ENCODE measurements at places on chromosomes 13 and 19.

DNA sequence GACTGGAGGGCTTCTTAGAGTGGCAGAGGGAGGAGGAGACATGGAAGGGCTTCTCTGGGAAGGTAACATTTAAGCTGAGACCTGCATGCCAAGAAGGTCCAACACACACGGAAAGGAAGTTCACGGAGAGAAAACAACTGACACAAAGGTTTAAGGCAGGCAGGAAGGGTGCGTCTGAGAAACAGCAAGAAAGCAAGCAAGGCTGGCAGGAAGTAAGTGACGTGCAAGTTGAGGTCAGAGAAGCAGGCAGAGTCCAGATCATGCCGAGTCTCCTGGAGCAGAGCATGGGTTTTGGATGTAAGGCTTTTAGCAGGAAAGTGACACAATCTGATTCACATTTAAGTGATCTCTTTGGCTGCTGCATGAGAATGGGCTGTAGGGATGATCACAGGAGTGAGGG lies 60.5 kb downstream of the ATP7B start:
- no peak for DNase-seq

DNA sequence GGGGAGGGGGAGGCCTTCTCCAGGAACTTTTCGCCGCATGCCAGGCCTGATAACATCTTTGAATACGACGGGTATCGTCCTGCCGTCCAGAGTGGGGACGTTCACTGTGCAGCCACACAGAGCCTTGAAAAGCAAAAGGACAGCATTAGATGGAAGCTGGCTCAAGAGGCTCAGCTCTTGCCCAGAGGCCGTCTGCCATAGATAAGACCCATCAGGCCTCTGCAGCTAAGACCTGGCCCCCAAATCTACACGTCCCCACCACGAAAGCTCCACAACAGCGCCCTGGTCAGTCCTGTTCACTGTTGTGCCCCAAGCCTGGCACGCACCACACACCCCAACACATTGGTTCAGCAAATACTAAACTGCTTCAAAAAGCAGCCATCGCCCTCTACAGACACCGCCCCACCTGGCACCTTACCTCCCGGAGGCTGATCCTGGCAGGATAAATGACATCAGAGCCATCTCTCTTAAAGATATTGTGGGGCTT lies 2.1 kb downstream of the DNAJB1 start:
- DNase-seq, result no peak

GRCh38 chr19:34963573-34964406 lies at the start of gene ZNF792:
ZNF792 (minus strand) TSS chr19:34964229; CDS start chr19:34963662, 567 bp downstream.
- DNase-seq, result peak; percentile 26

GRCh38 chr19:6533746-6534418 lies 3.1 kb downstream of the TNFSF9 start:
- DNase-seq, result no peak

- no peak for DNase-seq
Observed at GRCh38 chr13:92172191-92172590, 773.8 kb downstream of the GPC5 start.

DNA sequence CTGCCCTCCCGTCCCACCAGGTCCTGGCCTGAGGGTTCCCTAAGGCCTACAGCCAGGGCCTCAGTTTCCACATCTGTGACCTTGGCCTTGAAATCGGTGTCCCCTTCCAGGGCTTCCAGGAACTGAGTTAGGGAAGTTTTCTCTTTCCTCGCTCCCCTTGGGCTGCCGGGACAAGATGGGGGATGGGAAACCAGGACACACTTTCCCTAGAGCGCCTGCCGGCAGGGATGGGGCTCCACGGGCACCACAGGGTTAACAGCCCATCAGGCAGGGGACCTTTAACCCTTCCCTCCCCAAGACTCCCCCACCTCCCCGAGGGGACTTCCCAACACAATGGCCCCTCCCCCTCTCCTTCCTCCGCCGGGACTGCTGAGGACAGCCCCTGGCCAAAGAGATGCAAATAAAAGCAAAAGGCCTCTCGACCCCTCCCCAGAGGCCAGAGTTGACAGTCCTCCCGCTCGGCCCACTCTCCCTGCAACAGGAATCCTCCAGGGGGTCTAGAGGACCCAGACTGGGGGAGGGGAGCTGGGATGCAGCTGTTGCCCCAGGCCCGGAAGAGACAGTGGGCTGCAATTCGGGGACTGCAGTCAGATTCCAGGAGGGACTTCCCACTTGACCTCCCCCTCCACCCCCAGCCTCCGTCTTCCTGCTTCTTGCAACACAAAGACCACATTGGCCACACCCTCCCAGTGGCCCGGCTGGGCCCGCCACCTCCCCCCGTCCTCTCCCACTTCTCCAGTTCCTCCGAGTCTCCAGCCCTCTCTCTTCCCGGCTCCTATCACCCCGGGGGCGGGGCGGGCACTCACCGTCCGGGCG lies 3.4 kb downstream of the BBC3 start:
- no peak for DNase-seq

GRCh38 chr19:8515317-8515716 lies 1.4 kb upstream of the ZNF414 start:
- DNase-seq, result peak; percentile 29

- DNase-seq, result no peak
Observed at GRCh38 chr19:13804830-13805683, 9.8 kb downstream of the ZSWIM4 start.

DNA sequence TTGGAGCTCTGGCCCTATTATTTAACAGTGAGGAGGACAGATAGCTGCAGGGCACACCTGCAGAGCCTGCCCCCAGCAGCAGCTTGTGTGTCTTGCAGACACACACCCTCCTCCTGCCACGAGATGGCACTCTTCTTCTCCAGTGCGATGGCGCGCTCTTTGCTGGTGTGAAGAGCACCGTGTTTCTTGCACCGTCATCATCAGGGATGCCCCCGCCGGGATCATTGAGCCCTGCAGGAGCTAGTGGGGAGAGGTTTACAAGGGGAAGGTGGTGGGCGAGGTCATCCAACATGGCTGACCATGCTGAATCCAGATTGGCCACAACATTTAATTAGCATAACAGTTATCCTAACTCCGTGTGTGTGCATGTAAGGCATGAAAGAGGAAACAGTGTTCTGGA lies 105.6 kb downstream of the RAB20 start:
- no peak for DNase-seq

- DNase-seq, result no peak
Observed at GRCh38 chr13:37621811-37622361, 23.3 kb upstream of the POSTN start.

GRCh38 chr19:33997690-33998089 lies 174.6 kb upstream of the LSM14A start:
- no peak for DNase-seq

- DNase-seq, result no peak
Observed at GRCh38 chr19:45591004-45591637, 6.5 kb upstream of the OPA3 start.

DNA sequence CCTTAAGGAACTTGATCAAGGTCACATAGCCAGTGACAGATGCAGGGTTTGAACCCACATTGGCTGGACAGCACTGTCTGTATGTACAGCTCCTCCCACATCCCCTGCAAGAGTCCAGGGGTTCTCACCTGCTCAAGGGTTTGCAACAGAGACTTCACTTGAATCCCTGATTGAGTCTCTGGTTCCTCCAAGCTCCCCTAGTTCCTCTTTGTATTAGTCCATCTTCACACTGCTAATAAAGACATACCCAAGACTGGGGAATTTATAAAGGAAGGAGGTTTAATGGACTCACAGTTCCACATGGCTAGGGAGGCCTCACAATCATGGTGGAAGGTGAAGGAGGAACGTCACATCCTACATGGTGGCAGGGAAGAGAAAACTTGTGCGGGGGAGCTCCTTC lies 72.8 kb upstream of the CLDN10 start:
- DNase-seq, result no peak

DNA sequence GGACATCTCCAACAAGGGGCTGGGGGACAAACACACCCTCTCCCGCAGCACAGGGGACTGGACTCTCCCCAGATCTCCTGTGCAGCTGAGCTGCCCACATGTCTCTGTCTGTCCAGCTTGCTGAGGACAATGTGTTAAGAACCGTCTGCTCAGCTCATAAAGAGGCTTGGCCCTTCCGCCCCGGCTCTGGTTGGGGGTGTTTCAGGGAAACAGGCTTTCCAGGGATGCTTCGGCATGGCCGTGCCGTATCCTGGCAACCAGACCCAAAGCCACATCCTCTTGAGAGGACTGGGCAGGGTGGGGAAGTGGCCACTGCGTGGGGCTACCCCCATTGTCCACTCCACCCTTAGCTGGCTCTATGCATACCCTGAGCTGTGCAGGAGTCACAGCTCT lies 41.1 kb upstream of the CHST8 start:
- DNase-seq, result no peak

DNA sequence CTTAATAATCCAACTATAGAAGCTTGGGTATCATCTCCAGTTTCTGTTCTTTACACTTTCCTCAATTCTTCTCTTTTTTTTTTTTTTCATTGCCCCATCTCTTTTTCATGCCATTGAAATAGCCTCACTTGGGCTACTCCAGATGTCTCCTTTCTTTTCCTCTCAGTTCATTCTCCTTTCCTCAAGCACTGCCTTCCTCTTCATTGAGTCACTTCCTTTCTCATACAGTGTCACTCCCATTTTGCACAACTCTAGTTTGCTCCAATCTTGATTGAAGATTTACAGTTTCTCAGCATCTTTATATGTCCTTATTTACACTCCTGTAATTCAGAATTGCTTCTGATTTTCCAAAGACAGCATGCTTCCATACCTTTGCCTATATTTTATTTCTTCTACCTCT lies 61.3 kb downstream of the IPO5 start:
- no peak for DNase-seq

GRCh38 chr19:40229484-40229883 lies 3.0 kb upstream of the CCNP start:
- no peak for DNase-seq

- DNase-seq, result no peak
Observed at GRCh38 chr13:66574606-66575005, 655.5 kb downstream of the PCDH9 start.

DNA sequence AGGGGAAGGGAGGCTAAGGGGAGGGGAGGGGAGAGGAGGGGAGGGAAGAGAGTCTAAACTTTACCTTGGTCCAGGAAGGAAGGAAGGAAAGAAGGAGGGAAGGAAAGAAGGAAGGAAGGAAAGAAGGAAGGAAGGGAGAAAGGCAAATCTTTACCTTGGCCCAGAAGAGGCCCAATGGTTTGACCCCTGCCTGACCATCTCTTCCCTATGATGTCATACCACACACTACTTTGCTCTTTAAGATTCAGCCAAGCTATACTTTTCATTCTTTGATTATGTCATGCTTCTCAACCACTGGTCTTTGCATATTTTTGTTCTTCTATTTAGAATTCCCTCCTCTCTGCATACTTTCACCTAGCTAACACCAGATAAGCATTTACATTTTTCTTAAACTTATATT lies 1077.5 kb downstream of the PCDH9 start:
- DNase-seq, result no peak
